ACHN (cell line): ENCODE measurements at places on chromosomes 12 and 14.

- DNase-seq: no peak
These were observed 334.5 kb downstream of the PAWR start for GRCh38 chr12:79356216-79356615.

DNA sequence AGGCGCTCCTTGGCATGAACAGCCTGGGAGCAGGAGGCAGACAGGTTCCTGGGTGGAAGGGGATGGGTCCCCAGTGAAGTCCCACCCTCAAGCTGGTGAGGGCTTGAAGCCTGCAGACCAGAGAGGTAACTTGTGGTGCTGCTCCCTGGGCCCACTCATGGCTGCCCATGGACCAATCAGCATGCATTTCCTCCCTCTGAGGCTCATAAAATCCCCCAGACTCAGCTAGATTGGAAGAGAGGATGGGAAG, 50.2 kb downstream of the A2M start:
- DNase-seq: no peak

- no peak for DNase-seq
These were observed 10.3 kb downstream of the HNF1A start for GRCh38 chr12:120988658-120989057.

DNA sequence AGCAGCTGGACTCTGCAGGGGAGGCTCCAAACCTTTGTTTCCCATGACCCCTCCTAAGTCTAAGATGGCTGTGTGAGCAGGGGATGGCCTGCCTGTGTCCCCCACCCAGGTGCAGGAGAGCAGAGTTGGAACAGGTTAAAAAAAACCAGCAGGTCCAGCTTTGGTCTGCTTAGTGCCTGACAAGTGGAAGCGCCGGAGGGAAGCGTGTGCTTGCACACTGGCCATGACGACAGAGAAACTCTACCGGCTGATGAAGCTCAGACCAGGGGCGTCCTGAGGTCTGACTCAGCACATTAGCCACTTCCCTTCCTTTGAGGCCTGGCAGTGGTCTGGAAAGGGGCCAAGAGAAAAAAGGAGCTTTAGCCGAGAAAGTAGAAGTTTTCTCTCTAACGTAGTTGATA, 280.1 kb downstream of the VRK1 start:
- peak; percentile 73 for DNase-seq

DNA sequence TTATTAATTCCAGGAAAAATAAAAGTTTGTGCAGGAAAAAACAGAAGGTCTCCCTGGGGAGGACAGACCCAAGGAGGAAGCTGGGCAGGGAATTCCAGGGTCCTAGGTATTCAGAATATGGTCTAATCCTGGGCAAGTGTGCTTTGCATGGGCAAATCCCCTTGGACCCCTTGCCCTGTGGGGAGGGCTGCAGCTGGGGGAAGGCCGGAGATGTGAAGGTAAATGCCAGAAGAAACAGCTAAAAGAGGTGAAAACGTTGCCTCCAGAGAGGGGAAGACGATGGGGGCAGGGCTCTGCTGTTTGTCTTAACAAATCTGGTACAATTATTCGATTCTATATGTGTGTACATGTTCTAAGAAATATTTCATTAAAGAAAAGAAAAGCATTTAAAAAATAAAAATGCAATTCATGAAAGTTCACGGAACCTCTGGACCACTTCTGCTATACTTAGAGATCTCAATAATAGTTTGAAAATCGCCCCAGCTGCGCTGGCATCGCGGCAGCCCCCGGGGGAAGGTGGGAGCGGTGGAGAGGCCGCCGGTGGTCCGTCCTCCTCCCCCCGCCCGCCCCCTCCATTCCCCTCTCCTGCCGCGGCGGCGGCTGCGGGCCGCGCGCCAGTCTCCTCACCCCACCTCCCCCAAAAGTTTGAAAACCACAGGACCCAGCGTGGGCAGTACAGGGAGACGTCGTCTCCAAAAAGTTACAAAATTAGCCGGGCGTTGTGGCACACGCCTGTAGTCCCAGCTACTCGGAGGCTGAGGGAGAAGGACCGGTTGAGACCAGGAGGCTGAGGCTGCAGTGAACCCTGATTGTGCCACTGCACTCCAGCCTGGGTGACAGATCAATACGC, 1.5 kb upstream of the PRPF40B start:
- no peak for DNase-seq

GRCh38 chr12:1491983-1492697, 102.2 kb downstream of the FBXL14 start:
- DNase-seq: no peak
